Left ventricle myocardium inferior (tissue), 1 donor: ENCODE measurements at places on chromosomes 16 and 17.

DNA sequence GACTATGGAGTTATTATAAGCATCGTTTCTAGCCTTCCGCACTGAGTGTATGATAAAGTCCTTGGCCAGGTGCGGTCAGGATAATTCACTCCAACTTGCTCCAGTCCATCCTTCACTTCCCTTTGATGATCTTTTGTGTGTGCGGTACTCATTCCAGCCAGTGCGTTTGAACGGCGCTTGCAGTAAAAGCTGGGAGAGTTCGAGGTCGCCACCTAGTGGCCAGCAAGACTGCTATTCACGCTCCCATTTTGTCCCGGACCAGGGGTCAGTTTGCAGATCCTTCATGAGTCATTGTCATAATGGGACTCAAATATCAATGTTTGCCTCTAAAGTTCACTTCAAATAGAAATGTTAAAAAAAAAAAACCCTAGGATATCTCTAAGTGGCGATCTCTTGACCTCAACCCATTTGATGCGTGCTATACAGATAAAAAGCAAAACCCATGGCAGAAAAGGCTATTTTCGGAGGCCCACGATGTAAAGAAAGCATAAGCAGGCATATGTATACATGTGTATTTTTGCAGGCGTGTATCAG is 417.1 kb downstream of the TMEM114 start:
- peak; percentile 48 for DNase-seq

GRCh38 chr17:44385287-44386181 is 3.9 kb downstream of the ITGA2B start:
- peak; percentile 83 for DNase-seq

DNA sequence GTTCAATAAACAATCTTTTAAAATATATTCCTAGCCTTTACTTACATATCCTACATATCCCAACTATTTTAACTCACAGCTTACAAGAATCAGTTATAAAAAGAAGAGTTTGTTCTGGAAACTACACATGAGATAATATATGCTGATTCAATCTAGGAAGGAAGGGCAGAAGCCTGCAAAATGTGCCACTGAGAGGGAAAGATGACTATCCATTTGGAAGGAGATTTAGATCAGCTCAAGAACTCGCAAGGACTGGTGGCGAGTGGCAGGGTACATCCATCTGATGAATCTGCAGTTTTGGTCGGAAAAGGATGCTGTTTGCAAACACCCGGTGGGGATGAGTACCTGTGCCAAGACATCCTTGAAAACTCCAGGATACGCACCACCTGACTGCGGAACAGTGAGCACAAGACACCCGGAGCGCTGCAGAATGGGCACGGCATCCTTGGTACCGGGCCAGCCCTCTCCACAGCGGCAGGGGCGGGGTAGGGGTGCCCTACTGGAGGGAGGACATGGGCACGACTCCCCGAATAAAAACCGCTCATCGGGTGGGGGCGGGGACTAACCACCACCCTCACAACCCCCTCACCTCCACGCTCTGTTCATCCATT is 723 bp downstream of the TRIM37 start:
- peak; percentile 68 for DNase-seq

- peak; percentile 61 for DNase-seq
Measured at GRCh38 chr17:27247071-27247957, 46.6 kb upstream of the WSB1 start.

- DNase-seq = peak; percentile 89
Measured at GRCh38 chr17:72120642-72121163, at the start of gene SOX9. SOX9 (plus strand) TSS chr17:72121020; CDS start chr17:72121392, 372 bp downstream.

- no peak for DNase-seq
Measured at GRCh38 chr17:34472363-34472762, 107.0 kb upstream of the TMEM132E start.

- DNase-seq = no peak
Measured at GRCh38 chr17:59874376-59874775, 18.4 kb downstream of the TUBD1 start.

- DNase-seq = no peak
Measured at GRCh38 chr16:68113059-68113761, 28.0 kb downstream of the NFATC3 start.

DNA sequence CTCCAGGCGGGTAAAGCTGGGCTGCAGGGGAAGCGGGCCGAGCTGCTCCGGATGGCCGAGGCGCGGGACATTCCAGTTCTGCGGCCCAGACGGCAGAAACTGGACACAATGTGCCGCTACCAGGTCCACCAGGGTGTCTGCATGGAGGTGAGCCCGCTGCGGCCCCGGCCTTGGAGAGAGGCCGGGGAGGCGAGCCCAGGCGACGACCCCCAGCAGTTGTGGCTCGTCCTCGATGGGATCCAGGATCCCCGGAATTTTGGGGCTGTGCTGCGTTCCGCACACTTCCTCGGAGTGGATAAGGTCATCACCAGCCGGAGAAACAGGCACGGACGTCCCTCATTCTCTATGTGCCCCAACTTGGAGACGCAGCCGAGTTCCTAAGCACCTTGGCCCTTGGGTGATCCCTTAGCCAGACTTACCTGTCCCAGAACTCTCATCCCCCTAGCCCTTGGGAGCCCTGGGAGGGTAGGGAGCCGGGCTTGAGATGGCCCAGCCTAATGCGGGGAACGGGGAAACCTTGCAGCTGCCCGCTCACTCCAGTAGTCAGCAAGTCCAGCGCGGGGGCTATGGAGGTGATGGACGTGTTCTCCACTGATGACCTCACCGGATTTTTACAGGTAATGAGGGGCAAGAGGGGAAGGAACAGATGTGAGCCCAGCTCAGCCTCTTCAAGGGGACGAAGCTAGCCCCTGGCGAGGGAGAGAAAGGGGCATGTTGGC is 806 bp downstream of the MRM1 start:
- no peak for DNase-seq

DNA sequence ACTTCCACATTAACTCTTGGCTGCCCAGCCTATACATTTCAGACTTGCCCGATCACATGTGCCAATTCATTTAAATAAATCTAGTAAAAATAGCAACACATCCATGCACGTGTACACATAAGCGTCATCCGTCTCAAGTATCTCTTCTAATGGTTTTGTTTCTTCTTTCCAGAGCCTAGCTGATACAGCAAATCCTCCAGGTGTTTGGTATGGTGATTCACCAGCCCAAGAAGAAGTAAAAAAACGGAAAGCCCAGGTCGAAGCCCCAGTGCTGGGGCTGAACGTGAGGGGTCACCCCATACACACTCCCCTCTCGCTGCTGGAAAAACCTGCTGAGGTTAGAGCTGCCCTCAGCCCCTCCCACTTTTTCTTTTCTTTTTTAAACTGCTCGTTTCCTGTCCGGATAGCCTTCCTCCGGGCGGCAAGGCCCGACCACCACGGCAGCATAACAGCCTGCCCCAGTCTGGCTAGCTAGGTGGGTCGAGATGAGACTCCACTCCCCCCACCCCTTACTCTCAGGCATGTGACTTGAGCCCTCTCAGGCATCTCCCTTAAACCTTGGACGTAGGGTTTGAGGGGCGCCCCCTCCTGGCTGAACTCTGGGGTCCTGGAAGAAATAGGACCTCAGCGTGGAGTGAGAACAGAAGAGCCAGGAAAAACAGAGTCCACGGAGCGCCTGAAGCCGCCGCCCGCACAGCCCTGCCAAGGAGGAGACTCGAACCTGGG is 13.9 kb upstream of the OR1F1 start:
- DNase-seq = no peak

DNA sequence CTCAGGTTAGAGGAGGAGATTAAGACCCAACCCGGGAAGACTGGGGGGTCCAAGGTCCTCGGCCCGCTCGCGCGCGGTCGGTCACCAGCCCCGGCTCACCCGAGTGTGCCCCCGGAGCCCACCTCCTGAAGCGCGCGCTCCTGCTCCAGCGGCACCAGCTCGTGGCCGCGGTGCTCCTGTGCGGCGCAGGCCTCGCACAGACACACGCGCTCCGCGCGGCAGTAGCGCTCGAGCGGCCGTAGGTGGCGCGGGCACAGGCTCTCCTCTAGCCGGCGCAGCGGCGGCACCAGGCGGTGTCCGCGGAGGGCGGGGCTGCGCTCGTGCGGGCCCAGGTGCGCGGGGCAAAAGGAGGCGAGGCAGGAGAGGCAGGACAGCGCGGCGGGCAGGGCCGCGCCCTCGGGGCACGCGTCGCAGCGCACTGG is 618 bp downstream of the TRIM47 start:
- peak; percentile 75 for DNase-seq

GRCh38 chr17:48990882-48991357 is 6.3 kb upstream of the IGF2BP1 start:
- no peak for DNase-seq

GRCh38 chr17:72839131-72839725 is 253.3 kb downstream of the SLC39A11 start:
- DNase-seq = no peak

DNA sequence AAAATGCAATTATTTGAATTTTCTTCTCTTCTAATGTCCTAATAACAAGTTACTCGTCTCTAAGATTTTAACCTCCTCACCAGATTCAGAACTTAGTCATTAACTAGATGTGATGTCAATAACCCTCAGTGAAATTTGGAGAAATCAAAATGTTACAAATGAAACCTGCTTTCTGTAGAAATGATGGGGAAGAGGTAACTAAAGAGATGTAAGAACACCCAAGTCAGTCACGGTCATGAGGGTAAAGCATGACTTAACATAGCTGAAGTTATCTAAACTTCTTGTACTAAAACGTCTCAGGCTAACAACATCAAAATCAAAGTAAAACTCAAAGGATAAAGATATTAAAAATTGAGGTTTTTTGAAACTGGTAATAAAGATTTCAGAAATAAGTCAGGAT is 9.7 kb downstream of the RNFT1 start:
- no peak for DNase-seq

DNA sequence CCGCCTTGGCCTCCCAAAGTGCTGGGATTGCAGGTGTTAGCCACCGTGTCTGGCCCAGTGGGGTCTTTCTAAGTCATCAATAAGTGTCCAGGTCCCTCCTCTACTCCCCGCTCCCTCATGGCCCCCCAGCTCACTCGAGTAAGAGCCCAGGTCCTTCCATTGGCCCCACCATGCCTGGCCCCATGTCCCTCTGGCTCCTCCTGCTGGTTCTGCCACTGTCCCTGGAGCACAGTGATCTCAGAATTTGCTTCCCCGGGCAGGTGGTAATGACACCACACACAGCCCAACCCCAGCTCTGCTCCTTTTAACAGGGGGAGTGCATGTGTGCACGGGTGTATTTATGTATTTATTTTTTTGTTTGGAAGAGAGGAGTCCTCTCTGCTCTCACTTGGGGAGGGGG is 19.6 kb downstream of the MGAT5B start:
- DNase-seq = no peak

GRCh38 chr17:38724337-38724988 is 5.7 kb upstream of the CISD3 start:
- DNase-seq = peak; percentile 72

- no peak for DNase-seq
Measured at GRCh38 chr17:50035421-50035879, 20.5 kb upstream of the ITGA3 start.

GRCh38 chr17:73309727-73310596 is 1.8 kb downstream of the CDC42EP4 start:
- no peak for DNase-seq

DNA sequence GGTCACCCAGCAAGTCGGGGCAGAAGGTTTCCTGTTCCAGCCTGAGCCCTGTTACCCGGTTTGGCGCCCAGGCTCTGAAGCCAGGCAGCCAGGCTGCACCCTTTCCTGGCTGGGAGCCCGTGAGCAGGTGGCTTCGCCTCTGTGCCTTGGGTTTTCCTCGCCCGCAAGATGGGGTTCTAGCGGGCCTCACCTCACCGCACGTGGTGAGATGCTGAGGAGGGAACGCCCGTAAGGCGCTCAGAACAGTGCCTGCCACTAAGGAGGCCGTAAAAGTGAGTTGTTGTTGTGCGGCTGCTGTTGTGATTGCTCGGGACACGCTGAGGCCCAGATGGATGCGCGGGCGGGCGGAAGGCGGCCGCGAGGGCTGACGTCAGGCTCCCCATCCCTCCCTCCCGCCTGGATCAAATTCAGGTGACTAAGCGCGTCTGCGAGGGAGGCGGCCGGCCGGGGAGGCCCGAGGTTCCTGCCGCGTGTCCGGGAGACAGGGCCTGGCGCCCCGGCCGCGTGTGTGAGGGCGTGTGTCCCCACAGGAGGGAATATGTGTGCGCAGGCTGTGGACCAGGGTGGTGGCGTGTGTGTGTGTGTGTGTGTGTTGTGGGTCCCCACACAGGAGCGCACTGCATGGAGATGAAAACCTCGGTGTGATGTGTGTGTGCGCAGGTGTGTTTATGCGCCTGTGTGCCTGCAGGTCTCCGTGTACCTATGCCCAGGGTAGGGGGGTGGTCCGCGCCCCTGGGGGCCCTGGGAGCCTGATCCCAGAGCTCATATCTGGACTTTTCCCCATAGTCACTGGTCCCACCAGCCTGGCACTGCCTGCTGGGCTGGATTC is 4.3 kb downstream of the CAMKK1 start:
- peak; percentile 78 for DNase-seq

GRCh38 chr17:4691686-4692085 is 12.3 kb downstream of the PELP1 start:
- no peak for DNase-seq

DNA sequence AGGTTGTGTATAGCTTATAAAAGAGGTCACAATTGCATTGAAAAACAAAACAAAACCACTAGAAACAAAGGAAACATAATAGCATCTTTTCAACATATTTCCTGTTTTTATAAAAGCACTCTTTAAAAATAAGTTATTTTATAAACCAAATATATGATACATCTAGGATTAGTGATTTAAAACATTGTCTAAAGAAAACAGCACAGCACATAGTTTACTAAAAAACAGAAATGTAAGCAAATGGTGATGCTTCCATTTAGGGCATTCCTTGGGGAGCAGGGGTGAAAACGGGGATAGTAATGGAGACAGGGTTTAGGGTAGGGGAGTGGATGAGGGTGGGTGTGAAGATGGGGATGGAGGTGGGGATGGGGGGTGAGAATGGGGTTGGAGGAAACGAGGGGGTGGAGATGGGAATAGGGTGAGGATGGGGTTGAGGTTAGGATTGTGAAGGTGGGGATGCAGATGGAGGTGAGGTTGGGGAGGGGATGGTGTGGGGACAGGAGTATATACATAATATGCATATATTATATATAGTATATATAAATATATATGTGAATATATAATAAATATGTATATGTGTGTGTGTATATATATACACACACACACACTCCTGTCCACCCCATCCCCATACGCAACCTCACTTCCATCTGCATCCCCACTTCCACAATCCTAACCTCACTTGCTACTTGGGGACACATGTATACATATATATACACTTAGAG is 1519.5 kb downstream of the CDH11 start:
- DNase-seq = no peak

DNA sequence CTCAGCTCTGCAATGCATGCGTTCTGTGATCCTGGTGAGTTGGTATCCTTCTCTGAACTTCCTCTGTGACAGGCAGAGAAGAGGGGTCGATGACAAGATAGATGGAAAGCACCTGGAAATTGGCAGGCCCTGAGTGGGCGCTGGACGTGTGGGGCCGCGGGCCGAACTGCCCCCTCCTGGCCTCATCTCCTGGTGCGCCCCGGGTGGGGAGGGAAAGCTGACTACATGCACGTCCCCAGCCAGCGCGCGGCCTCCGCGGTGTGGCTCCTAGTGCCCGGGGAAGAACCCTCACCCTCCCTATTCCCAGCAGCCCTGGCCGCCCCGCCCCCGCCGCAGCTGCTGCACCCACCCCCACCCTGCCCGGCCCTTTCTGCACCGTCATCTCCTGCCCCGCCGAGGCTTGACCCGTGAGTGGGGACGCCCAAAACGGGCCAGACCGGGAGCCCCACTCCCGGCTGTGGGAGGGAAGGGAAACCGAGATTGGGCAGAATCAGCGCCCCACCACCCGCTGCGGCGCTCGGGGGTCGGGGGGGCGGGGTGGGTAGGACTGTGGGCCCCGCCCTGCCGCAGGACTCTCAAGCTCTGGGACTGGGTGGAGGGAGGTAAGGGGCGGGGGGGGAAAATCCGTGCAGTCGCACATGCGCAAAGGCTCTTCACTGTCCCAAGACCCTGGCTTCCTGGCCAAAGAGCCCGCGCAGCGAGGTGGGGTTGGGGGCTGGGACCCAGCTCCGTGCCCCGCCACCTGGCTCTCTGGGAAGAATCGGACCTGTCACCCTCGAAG is at the start of gene NOL3:
NOL3 (plus strand) TSS at position 371 of the 781 bp plus-strand sequence.
- DNase-seq = peak; percentile 90
